AML-193 (cell line): ENCODE measurements at places on chromosomes 4 and X.
A peak's percentile ranks its signal among the peaks of the same experiment; 100 is the strongest.

DNA sequence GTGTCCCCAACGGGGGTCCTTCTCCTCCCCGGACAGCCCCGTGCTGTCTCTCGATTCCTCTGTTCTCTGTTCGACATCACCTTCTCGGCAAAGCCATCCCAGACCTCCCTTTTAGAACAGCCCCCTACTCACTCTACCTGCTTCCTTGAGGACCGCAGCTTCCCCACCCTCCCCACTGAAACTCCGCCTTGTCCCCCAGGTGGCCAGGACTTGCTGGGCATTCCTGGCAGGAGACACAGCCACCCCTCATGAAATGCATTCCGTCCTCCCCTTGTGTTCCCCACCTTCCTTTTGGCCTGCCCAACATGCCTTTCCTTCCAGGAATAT, 34.8 kb upstream of the GPR78 start:
- DNase-seq, result no peak

GRCh38 chr4:103498161-103499070, 221.4 kb downstream of the TACR3 start:
- DNase-seq, result no peak

DNA sequence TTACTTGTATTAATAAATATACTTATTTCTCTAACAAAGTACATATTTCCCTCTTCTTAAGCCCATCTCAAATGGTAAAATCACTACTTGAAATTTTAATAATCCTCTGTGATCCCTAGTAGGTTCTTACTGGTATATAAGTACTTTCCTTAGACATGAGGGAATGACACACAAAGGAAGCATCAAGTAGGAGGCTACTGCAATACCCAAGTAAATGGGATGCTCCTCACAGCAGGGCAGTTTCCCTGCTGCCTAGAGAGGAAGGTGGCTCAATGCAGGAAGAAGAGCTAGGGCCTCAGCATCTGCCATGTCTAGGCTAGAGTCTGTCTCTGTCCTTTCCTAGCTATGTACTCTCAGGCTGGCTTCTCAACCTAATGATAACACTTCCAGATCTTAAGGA, 122.1 kb upstream of the DIPK2B start:
- DNase-seq, result no peak

DNA sequence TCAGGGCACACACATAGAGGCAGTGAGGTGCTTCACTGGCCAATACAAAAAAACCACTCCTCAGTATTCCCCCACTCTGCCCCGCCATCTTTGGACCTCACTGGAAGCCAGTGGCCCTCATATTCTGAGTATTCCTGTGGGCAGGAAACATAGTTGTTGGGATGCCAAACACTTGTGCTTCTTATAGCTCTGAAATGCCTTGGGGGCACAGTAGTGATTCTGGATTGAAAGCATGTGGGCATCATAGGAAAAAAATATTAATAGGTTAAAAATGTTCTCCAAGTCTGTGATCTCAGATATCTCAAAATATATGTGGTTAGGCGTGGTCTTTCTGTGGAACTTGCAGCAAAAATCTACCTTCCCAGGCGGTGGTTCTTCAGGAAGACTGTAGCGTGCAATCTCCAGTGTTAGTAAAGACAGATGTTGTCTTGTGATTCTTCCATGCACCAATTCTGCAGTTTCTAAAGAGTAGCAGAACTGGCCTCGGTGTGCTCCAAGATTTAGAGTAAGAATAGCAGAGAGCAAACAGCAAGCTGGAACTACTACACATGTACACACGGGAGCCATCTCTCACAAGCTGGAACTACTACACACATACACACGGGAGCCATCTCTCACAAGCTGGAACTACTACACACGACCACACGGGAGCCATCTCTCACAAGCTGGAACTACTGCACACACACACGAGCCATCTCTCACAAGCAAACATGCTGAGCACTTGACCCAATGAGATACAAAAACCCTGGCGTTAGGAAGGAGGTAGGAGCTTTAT, 8.0 kb upstream of the TENM3 start:
- DNase-seq, result no peak

- DNase-seq, result no peak
These were observed 266.2 kb upstream of the CASK start for GRCh38 chrX:42189576-42189975.

GRCh38 chrX:13742397-13743176, 8.0 kb downstream of the OFD1 start:
- DNase-seq, result peak; percentile 50

GRCh38 chrX:101450085-101450484, 35.2 kb upstream of the ARMCX4 start:
- DNase-seq, result no peak

DNA sequence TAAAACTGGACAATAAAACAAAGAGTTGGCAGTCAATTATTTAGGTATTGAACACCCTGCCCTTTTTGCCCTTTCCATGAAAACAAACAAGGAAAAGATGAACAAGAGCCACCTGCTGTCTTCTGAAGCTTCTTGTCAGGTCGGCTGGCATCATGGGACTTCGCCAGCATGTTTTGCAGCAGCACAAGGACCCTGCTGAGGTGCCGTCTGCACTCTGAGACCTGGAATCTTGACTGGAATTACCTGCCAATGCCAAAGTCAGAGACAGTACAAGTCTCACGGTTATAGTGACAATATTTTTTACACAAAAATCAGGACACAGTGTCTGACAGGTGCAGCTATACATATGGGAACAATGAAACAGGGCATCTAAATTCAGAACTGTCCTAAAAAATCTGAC, 284.5 kb downstream of the GASK1B start:
- DNase-seq, result no peak

- no peak for DNase-seq
These were observed 350.6 kb downstream of the CHIC1 start for GRCh38 chrX:73913580-73913979.

- no peak for DNase-seq
These were observed 164.3 kb upstream of the MAMLD1 start for GRCh38 chrX:150198776-150199175.

DNA sequence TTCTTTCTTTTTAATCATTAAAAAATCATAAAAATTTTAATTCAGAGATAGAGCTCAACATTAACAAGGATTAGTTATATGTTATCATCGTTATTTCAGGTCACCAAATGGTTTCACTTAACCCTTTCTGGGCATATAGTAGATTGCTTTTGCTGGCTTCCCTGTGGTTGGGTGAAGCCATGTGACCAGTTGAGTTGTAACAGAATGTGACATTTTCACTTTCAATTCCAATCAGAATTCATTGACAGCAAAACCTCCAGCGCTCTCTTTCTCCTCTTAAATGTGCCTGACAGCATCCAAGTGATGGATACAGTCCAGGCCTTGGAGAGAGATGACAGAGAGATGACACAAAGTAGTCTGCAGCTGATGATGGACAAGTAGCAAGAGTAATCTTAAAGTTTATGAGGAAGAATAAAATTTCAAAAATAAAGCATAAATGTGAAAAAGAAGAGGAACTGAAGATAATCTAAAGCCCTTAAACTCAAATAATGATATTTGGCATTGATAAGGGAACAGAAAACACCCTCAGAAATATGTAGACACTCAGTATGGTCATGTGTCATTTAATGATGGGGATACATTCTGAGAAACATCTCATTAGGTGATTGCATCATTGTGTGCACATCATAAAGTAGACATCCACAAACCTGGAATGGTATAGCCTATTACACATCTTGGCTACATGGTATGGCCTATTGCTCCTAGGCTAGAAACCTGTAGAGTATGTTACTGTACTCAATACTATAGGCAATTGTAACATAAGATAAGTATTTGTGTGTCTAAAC, 92.3 kb upstream of the QRFPR start:
- no peak for DNase-seq

DNA sequence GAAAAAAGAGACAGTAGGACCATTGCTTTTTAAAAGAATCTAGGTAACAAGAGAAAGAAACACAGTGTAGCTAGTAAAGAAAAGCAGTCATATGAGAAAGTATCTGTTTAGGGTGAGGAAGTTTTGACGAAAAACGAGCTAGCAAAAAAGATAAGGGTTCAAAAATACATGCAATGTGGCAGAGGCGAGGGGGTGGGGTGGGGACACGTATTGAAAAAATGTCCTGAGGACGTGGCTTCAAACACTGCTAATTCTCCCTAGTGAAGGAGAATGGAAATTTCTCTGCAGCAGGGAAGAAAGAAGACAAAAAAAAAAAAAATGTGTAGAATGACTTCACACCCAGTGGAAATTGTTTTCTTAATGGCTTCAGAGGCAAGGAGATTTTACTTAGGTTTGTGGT, 856.4 kb upstream of the INTU start:
- no peak for DNase-seq

DNA sequence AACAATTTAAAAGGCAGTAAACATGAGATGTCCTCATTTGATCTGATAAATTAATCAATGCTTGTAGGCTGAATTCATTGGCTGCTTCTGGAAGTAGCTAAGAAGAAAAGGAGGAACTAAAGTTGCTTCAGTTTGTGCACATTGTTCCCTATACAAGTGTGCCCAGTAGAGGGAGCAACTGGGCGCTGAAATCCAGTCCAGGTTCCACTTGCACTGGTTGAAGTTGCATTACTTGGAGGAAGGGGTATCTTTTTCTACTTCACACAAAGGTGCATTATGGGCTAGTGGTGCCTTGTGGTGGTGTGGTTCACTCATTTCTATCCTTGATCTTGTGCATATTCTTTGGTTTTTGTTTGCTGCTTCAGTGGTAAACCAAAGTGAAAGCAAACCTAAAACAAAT, 67.9 kb upstream of the SOX3 start:
- peak; percentile 26 for DNase-seq

DNA sequence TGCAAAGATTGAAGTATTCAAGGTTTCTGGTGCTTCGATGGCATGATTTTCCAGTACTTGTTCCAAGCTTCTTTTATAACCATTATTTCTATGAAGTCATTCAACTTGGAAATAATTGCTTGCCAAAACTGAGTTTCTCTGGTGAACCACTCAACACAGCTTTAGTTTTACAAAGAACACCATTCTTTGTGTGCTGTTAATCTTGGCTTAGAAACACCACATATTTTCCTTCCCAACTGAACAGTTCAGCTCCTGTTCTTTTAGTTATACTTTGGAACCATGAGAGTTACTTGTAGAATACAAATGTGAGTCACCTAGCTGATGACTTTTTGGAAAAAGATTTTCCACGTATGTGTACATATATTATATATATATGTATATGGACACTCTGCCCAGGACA, 32.7 kb downstream of the TMEM47 start:
- no peak for DNase-seq

GRCh38 chr4:113678641-113679040, 82.9 kb downstream of the CAMK2D start:
- DNase-seq, result no peak

DNA sequence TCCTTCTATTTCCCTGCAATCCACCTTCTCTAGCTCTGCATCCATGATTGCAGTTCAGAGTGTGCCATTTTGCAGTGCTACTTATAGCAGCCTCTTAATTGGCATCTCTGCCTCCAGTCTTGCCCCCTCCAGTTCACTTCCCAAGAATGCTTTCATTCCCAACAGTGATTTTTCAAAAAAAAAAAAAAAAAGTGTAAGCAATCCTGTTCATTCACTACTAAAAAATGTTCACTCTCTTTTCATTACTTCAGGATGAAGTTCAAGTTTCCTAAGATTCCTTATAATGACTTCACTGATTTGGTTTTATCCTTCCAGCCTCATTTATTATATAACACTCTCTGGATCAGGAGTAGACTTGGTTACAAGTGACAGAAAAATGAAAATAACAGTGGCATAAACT, 124.7 kb upstream of the LNX1 start:
- DNase-seq, result no peak

DNA sequence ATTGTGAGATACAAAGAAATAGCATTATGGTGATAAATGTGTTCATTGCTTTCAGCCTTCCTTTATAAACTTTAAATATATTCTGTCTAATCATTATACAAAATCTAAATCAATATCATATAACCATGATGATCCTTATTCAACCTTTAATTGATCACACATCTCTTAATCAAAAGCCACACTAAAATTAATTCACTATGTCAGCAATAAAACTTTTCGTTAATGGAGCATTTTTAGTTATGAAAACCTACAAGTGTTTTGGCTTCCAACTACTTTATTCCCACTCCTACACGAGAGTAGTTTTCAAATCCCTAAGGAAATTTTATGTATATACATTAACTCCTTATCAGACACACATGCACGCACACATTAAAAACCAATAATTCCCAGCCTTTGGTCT, 530.2 kb downstream of the KCTD8 start:
- DNase-seq, result no peak
